ENCODE measurements at places on chromosomes 4 and X.
A peak's percentile ranks its signal among the peaks of the same experiment; 100 is the strongest.

DNA sequence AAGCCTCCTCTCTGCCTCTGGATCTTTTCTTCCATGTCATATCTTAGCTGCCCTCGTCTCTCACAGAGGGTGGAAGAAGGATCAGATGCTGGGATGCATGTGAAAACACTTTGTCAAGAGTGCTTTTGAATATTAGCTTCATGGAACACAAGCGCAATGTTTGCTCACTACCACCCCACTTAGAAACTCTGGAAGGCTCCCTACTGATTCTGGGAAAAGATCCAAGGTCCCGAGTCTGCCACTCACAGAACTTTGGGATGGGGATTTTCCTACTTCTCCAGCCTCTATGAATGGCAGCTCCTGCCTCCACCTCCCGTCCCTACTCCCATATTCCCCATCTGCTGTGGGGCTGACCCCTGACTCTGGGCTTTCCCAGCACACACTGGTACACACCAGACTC lies 40.2 kb upstream of the CRMP1 start:
- DNase-seq, result no peak

- no peak for DNase-seq
Observed at GRCh38 chrX:112877771-112878173, 37.1 kb upstream of the AMOT start.

DNA sequence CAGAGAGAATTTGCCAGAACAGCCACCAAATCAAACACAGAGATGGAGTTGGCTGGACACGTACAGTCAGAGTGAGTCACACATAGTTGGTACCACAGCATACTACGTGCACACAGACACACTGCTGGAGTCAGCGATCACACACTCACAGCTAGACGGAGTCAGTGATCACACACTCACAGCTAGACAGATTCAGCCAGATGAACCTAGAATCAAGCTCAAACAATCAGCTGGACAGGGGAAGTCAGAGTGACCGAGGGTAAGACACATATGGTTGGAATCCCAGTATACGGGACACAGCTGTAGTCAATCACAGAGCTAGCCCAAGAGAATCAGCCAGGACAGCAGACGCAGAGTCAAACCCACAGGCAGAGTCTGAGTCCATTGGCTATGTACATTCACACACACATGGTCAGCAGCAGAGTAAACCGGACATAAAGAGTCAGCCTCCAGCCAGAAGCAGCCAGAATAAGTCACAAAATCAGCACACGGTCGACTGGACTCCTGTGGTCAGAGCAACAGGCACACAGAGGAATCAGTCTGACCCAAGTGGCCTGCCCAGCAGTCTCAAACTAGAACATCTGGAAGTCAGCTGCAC lies 4.6 kb downstream of the SLC38A5 start:
- DNase-seq, result no peak

- no peak for DNase-seq
Observed at GRCh38 chr4:188262464-188262863, 123.2 kb downstream of the TRIML1 start.

- DNase-seq, result peak; percentile 49
Observed at GRCh38 chr4:185394568-185395237, 1.0 kb downstream of the LRP2BP start.

- no peak for DNase-seq
Observed at GRCh38 chrX:22536746-22537304, 264.1 kb downstream of the CBLL2 start.

GRCh38 chrX:65878456-65878855 lies 161.4 kb downstream of the VSIG4 start:
- DNase-seq, result no peak

DNA sequence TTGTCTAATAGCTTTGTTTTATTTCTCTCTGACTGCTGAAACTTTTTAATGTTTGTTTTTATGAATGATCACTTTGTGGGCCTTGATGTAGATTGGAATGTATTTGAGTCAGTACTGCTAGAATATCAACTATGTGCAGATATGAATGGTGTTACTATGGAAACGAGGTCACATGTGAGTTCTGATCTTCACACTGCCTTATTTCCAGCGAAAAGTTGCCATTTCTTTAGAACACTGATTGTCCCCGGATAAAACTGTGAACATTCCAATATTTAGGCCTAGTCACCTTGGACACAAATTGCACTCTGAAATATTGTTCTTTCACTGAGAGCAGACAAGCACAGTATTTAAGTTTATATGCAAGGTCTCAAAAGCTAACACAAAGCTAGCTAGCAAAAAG lies 27.2 kb upstream of the MAGED1 start:
- DNase-seq, result no peak

- DNase-seq, result peak; percentile 61
Observed at GRCh38 chr4:86895692-86896488, 3.7 kb upstream of the C4orf36 start.

DNA sequence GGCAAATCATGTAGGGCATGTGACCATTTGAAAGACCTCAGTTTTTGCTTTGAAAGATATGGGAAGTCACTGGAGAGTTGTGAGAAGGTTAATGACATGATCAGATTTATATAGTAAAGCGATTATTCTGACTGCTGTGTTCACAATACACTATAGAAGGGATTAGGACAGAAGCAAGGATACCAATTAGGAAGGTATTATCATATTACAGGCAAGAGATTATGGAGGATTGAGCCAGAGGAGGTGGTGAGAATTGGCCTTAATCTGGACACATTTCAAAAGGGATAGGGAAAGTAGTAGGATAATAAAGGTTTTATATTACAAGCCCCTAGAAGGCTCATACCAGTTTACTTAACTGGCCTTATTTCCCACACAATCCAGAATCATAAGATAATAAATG lies 124.9 kb upstream of the POF1B start:
- no peak for DNase-seq

- no peak for DNase-seq
Observed at GRCh38 chrX:46444011-46444410, 101.2 kb downstream of the ZNF674 start.

DNA sequence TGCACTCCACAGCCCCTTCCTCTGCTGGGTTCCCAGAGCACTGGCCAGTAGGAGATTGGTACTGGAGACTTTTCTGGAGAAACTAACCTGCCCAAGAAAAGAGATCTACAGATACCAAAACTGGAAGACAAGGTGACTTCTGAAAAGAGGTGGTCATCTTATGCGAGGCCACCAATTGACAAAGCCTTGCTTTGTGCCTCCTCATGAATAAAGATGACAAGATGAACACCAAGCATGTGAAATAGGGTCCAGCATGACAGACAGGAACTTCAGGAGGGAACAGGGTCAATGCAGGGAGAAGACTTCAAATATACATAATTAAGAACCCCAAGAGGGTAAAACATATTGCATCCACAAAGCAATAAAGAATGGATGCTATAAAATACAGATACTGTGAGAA lies 137.9 kb downstream of the APBB2 start:
- no peak for DNase-seq
